ENCODE measurements at places on chromosomes 2 and 18.

- no peak for DNase-seq
These were observed 487.5 kb downstream of the SUCLG1 start for GRCh38 chr2:83971547-83971946.

GRCh38 chr2:84840306-84840705 lies 40.6 kb downstream of the TRABD2A start:
- no peak for DNase-seq

GRCh38 chr18:7870855-7871254 lies 303.7 kb downstream of the PTPRM start:
- no peak for DNase-seq

DNA sequence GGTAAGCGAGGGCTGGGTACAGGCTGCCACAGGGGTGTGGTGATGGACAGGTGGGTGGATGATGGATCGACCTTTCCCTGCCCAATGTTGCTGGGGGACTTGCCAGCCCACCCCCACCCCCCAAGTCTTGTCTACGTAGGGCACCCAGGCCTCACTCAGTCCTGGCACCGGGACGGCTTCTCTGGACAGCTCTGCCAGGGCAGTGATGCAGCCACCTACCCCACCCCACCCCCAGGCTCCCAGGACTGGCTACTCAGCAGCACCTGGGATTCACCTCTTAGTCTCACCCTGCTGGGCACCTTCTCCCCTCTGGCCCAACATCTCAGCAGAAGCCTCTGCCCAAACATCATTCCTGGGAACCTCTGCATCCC lies 55.7 kb downstream of the ANKMY1 start:
- no peak for DNase-seq

- DNase-seq, result no peak
These were observed 29.1 kb downstream of the TMEM131 start for GRCh38 chr2:97966545-97967215.

DNA sequence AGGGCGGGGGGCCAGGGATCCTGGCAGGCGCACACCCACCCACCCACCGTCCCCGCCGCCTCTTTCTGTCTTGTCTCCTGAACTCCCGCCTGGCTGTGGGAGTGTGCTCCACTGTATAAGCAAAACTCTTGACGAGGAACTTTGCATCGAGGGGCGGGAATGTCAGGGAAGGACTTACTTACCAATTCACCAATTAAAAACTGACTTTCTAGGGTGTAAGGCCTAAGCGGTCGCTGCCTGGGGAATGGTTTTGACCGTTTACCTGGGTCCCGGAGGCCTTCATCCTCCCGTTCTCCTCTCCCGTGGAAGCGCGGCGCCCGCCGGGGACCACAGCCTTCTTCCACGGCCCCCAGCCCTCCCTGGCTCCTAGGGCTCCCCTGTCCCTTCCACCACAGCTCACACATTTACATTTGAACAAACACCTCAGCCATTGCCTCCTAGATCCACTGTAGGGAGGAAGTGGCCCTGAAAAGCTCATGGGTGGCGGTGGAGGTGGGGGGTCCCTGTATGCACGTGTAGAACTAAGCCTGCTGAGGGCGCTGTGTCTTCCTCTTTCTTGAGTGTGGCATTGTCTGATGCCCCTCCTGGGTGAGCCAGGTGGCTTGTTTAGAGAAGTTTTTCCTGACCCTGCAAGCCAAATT lies 8.9 kb downstream of the ASIC4 start:
- no peak for DNase-seq

- DNase-seq, result no peak
These were observed 35.5 kb upstream of the KIDINS220 start for GRCh38 chr2:8872821-8873432.

- DNase-seq, result no peak
These were observed 1.2 kb downstream of the ACMSD start for GRCh38 chr2:134839649-134840048.

DNA sequence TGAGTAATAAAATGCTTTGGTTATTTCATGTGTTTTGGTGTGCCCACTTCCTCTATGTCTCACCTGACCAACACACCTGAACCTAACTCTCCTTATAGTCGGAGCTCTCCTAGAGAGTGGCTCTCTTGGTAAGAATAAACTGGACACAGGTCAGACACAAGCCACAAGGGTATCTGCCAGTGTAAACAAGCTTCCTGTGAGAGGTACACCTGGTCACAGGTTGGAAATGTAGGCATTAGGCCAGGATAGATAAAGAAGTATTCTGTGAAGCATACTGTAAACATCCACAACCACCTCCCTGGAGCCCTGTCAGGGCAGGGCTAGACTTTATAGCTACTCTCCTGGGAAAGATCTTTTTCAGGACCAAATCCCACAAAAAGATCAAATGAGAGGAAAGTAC lies 69.4 kb downstream of the ZDBF2 start:
- no peak for DNase-seq

DNA sequence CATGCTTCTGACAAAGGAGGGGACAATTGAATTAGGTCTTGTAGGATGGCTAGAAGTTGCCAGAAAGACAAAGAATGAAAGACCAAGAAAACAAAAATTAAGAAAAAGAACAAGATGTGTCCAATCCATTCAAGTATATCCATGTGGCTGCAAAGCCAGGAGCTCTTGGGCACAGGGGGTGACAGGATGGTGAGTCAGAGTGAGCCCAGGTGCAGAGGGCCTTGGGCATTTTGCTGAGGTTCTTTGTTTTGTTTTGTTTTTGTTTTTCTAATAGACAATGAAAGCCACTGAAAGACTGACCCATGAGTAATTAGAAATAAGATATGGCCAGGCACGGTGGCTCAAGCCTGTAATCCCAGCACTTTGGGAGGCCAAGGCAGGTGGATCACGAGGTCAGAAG lies 104.6 kb upstream of the KLHL29 start:
- DNase-seq, result no peak

DNA sequence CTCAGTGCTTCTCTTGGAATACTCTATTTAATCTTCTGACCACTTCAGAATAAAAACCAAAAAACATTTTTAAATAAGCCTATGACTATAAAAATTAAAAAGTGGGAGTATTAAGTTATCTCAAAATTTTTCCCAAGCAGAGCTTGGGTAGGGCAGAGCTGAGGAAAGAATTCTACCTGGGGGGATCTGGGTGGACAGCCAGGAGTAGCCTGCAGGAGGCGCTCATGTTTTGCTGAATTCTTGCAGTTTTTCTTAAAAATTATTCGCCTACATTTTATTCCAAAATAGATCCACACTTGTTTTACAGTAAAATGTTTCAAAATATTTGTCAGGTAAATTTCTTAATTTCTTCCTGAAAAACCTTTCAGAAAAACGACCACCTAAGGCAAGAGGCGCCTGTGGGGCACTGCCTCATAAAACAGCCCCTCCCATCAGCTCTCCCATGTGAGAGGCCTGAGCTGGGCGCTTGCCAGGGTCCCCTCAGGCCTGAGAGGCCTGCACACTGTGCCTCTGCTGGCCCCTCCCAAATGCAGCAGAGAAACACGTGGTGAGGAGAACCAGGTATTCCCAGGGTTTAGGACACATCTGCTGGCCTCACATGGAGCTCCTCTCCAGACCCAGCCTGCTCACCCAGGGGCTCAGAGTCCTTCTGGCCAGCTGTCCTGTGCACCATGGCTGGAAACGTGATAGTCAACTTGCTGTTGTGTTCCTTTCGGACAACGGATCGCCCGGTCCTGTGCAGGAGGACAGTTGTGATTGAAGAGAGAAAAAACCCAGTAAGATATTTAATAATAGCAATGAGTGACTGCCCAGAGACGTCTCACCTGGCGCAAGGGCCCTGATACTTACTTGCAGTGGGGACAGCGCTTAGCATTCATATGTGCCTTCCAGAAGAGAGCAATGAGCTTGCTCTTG lies 17.5 kb downstream of the POLR1A start:
- no peak for DNase-seq

- DNase-seq, result no peak
These were observed 3.8 kb upstream of the NFE2L2 start for GRCh38 chr2:177268187-177268871.

- DNase-seq, result no peak
These were observed 73.5 kb downstream of the MTCL1 start for GRCh38 chr18:8778824-8779223.

DNA sequence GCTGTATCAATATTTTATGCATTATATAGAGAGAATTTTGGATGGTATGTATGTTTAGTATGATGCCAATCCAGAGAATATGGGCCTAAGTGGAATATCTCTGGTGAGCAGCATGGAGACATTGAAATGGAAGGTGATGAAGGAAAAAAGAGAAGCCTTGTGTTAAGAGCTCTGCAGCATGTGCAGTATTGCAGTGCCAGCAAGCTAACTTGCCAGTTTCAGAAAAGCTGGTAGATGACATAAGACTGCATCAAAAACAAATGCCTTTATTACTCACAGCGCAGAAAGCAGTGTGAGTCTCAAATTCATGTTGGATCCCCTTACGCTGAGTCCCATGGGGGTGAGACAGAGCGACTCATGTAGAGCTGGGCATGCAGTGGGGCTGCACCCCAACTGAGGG lies 280.2 kb downstream of the CTNNA2 start:
- DNase-seq, result no peak

- DNase-seq, result no peak
These were observed 47.7 kb downstream of the MAP3K19 start for GRCh38 chr2:134999521-134999920.

- DNase-seq, result no peak
These were observed 520.1 kb upstream of the SYT4 start for GRCh38 chr18:43797347-43797746.

DNA sequence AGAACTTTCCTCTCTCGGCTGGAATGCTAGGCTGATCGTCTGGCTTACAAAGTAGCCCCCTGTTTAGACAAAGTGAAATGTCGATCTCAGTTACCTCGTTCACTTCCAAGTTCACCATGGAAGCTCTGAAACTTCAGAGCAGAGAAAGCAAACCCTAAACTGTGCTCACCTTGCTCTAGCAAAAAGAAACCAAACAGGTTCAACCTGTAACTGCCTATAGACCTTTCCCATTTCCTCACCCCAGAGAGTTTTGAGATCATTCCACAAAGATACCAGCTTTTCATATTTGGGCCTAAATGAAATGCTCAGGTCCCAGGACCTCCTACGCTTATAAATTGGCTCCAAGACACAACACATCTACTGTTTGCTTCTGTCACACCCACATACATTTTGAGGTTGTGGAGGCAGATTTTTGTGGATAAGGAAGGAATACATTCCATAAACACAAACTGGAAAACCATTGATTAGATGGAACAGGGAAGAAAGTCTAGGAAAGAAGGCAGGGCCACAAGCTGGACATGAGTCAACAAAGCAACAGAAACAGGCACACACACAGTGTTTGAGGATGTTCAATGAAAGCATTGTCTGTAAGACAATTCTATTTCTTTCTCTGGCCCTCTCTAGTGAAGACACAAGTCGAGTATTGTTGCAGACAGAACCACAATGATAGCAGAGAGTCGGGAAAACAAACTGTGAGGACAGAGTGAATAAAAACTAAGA lies 52.8 kb upstream of the TGIF1 start:
- DNase-seq, result no peak

GRCh38 chr2:43082111-43082894 lies 144.1 kb downstream of the ZFP36L2 start:
- no peak for DNase-seq

DNA sequence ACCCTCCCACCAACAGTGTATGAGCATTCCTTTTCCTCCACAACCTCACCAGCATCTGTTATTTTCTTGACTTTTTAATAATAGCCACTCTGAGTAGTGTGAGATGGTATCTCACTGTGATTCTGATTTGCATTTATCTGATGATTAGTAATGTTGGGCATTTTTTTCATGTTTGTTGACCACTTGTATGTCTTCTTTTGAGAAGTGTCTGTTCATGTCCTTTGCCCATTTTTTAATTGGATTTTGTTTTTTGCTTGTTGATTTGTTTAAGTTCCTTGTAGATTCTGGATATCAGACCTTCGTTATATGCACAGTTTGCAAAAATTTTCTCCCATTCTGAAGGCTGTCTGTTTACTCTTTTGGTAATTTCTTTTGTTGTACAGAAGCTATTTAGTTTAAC lies 59.1 kb downstream of the SP100 start:
- DNase-seq, result no peak

GRCh38 chr2:156792242-156792840 lies 356.2 kb downstream of the GPD2 start:
- no peak for DNase-seq

DNA sequence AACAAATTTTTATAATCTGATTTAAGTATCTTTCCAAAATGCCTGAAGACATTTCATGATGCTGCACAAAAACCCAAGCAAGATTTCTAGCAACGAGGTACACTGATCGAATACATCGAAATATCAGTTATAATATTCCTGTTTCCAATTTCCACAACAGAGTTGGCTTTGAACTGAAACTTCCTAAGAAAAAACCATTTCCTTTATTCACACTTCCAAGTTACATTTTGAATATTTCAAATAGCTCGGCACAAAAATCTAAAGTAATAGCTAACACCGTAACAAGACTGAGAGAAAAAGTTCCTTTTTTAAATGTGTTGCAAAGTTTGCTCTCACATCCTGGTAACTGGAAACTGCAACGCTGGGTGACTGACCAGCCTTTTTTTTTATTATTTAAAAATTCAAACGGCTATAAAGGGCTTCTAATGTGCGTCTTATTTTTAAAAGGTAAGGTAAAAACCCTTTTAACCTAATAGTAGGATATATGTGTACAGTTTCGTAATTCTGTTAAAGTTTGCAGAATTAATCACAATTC lies 1.7 kb downstream of the HNRNPLL start:
- no peak for DNase-seq

DNA sequence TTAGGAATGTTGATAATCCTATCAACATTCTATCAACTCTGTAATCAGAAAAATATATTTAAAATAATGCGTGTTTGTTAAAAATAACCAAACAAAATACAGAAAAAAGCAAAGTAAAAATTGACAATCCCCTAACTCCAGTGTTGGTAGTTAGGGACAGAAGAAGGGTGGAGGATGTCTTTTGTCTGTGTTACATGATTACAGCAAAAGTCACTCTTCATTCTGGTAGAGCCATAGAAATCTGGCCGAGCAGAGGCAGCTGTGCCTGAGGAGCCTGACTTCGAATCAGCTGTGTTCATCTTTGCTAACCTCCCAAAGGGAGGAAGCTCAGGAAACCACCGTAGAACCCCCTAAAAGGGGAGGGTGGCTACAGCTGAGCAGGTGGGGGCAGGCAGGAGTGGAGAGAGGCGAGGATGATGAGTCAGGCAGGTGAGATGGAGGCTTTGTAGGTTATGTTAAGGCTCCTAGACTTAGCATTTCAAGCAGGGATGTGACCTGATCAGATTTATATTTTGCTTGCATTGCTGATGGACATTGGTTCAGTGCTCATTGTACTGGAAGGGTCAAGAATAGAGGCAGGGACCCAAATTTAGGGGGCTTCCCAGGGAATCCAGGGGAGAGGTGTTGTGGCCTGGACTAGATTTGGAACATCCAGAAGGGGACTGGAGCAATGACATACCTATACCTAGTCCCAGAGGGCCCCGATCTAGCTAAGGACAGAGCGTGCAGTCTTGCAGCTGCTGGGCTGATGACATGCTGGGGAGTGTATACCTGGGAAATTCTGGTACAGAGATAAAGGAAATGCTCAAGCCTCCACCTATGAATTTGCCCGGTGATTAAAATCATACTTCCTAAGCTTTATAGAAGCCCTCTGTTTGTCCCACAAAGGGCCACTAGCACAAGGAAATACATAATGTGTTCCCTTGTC lies 95.7 kb downstream of the NEDD4L start:
- DNase-seq, result no peak

All from CD4-positive, CD25-positive, alpha-beta regulatory T cell (primary cell).